ENCODE measurements at places on chromosomes 3 and 15. TPM values are rescaled to one million over a fixed set of nuclear protein-coding genes. Genes with fewer than 3 reads are reported as not detected.

GRCh38 chr15:40847223-40847961 lies 3.5 kb downstream of the SPINT1 start:
- no peak for DNase-seq

DNA sequence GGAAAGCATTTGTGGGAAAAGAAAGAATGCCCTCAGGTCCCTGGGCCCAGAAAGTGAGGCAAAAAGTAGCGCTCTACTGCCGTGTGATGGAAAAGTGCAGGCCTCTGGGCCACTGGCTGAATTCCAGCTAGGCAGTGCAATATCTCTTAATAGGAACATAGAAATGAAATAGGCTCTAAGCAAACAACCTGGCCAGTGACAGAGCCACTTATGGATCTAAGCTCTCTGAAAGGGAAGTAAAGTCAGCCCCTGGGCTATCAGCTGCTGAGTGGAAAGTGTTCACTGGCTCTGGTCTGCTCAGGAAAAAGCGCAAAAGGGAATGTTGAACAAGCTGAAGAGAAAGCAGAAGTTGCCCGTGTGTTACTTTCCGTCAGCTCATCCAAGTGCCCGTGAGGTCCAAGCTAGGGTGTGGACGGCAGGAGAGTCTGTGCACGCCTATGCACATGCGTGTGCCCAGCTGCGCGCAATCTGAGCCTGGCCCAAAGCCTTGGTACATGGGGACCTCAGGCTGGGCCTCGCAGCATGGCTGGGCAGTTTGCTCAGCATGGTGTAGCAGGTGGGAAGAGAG lies 74.0 kb upstream of the RAD18 start:
- DNase-seq = no peak

DNA sequence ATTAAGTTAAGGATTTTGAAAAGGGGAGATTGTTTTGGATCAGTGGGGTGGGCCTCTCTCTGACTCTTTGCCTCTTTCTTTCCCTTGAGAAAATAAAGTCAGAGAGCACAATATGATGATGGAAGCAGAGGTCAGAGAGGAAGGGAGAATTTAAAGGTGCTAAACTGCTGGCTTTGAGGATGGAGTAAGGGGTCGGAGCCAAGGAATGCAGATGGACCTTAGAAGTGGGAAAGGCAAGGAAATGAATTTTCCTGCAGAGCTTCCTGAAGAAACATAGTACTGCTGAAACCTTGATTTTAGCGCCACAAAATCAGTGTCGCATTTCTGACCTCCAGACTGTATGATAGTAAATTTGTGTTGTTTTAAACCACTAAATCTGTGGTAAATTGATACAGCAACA lies 317.4 kb downstream of the NAALADL2 start:
- no peak for DNase-seq

The GOLGA8S gene
- total RNA-seq = 0.14 TPM

- no peak for DNase-seq
Observed at GRCh38 chr3:24428481-24428880, 66.2 kb downstream of the THRB start.

The ALDH1A2 gene
- total RNA-seq = not detected

The SLC6A1 gene
- total RNA-seq = not detected

- DNase-seq = no peak
Observed at GRCh38 chr15:51328926-51329325, 9.5 kb downstream of the CYP19A1 start.

The GOLGA6L10 gene
- total RNA-seq = 1.1 TPM

- no peak for DNase-seq
Observed at GRCh38 chr3:132880986-132881385, 157.2 kb upstream of the TMEM108 start.

DNA sequence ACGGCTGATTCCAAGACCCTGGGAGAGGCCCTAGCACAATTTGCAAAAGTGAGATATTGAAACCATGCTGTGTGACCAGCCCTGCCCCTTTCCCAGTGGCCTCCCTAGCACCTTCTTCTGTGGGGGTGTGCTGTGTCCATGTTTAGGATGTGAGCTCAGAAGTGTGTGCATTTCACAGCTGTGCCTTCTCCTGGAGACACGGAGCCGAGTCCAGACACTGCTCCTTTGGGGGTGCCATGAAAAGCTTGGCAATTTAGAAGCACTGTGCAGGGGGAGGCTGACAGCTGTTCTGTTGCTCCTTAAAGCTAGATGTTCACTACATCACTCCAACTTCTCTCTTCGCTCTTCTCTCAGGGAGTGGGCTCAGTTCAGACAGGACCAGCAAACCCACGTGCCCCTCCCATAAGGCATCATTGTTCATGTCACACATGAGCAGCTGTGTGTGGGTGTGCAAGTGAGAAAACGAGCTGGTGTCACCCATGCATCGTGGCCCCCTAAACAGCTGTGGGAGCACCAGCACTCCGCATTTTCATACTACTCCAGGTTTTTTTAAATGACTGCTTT lies 492.6 kb downstream of the GABRG3 start:
- no peak for DNase-seq

The CTXN2 gene
- total RNA-seq = not detected

GRCh38 chr3:151556596-151556995 lies 95.7 kb upstream of the IGSF10 start:
- no peak for DNase-seq

- no peak for DNase-seq
Observed at GRCh38 chr3:105837143-105837740, 31.6 kb downstream of the CBLB start.

DNA sequence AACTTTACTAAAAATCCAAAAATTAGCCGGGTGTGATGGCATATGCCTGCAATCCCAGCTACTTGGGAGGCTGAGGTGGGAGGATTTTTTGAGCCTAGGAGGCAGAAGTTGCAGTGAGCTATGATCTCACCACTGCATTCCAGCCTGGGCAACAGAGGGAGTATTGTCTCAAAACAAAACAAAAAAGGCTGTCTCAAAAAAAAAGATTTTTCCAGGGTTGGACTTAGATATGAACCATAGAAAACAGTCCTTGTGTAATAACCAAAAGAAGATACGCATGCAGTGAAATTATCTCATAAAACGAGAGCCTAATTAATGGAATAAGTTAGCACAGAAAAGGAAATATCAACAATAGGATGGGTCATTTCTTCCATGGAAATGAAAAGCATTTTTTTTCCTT lies 320.4 kb upstream of the RASGRP1 start:
- DNase-seq = no peak

- DNase-seq = no peak
Observed at GRCh38 chr3:26625187-26625586, 2.6 kb downstream of the LRRC3B start.

DNA sequence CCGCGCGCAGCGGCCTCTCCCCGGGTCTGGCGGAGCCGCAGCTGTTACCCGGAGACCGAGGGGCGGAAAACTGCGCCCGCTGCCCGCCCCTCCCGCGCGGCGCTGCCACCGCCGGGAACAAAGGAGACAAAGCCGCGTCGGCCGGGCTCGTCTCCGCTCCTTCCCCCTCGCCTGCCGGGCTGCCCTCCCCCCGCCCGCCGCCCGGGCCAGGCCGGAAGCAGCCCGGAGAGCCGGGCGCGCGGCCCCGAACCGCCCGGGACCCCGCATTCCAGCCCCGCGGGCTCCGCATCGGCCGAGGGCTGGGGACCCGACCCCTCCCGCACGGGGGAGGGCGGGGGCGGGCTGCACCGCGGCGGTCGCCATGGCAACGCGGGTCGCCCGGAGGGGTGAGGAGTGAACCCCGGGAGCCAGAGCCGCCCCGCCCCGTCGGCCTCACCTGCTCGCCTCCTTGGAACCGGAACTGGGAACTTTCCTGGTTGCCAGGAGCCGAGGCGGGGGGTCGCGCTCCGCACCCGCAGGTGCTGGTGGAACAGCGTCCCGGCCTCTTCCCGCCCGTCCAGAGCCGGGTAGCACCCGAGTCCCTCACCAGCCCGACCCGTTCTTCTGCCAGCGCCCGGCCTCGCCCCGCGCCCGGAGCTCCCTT lies 448 bp downstream of the PLXNB1 start:
- peak; percentile 54 for DNase-seq

DNA sequence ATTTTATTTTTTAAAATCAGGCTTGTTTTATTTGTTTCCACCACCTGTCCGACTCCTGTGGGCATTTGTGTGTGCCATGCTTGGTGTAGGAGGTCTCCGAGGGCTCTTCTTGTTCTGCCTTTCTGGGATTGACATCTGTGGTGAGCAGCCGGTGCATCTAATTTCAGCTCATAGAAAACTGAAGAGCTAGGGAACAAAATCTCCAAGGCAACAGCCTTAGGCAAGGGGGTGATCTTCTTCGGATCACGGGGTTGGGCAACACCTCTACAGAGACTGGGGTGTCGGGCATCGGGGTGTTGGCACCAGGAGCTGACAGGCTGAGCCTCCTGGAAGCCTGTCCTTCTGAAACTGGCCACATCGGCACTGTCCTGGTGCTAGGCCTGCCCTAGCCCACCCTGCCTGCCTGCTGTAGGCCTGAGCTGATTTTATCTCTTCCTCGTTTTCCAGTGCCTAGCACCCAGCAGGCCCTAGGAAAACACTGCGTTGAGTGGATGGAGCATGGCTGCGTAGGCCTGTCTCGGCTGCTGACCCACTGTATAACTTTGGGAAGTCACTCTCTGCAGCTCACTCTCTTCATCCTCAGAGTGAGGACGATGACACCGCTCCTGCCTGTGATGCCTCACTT lies 10.3 kb downstream of the CHCHD6 start:
- DNase-seq = no peak

DNA sequence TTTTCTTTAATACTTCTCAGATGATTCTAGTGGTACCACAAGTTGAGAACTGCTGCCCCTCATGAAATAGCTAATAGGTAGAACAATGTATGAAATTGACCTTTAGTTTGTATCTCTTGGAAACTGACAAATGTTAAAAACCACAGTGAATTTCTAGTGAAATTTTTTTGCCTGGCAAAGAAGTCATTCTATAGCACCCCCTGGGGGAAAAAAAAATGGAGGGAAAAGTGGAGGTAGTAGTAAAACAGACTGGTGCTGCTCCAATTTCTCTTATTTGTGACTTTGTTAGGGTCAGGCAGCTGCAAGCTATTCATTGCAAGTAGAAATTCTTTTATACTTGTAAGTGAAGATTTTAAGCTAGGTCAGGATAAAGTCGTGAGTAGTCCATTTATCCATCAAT lies 605.0 kb downstream of the NLGN1 start:
- DNase-seq = no peak

DNA sequence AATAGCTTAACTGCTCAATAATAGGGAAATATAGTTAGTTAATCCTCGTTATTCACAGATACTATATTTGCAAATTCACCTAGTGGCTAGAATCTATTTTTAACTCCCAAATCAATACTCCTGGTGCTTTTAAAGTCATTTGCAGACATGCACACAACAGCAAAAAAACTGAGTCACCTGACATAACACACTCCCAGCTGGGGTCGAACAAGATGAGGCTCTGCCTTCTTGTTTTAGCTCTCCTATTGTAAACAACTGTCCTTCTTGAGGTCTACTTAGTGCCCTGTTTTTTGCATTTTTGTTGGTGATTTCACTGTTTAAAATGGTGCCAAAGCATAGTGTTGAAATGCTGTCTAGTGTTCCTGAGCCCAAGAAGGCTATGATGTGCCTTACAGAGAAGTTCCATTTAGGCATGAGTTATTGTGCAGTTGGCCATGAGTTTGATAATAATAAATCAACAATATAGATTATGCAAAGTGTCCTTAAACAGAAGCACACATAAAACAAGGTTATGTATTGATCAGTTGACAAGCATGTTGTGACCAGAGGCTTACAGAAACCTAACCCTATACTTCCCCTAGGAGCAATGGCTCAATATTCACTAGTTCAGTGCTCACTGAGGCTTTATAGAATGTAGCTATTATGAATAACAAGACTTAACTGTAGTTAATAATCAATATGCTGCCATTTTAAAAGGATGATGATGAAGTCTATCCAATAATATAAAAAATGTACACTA lies 18.6 kb downstream of the MAP3K13 start:
- no peak for DNase-seq

The FGD5 gene
- not detected for total RNA-seq

The ASTE1 gene
- total RNA-seq = 26.6 TPM

GRCh38 chr3:114973536-114973935 lies 173.6 kb downstream of the ZBTB20 start:
- no peak for DNase-seq

The RLBP1 gene
- not detected for total RNA-seq

GRCh38 chr3:106540743-106541142 lies 671.9 kb upstream of the CBLB start:
- no peak for DNase-seq

The SCN11A gene
- total RNA-seq = not detected

The MCF2L2 gene
- 3.8 TPM for total RNA-seq

- no peak for DNase-seq
Observed at GRCh38 chr3:115428841-115429240, 194.5 kb upstream of the GAP43 start.

DNA sequence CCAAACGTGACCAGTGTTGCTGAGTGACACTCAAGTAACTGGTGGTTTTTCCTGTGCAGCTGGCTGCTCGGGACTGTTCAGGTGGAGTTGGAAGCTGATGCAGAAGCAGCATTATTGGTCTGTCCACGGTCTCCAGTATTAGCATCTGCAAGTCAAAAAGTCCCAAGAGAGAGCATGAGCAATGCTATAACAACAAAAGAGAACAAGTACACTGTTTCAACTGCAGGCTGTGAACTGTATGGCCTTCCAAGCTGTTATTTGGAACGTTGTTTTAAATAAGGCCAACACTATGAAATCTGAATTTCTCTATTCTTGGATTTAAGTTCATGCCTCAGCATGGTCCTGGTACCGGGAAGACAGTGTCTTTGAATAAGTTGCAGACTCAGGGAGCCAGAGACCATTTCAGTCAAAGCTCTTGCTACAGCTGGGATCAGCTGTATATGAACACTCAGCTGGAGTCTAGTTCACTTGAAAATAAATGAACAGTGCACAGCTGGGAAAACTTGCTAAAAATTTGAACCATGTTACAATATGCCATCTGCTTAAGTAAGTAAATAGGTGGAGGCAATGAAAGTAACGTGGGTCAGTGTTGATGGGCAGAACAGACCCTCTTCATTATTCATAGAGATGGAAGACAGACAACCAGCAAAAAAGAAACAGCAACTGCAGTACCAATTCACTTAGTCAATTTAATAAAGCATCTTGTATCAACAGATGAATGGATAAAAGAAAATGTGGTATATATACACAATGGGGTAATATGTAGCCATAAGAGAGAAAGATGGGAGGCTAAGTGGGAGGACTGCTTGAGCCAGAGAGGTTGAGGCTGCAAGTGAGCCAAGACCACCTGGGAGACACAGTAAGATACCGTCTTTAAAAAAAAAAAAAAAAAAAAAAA lies 45.1 kb downstream of the NR1I2 start:
- no peak for DNase-seq

Data from CD4-positive, alpha-beta T cell (primary cell).